Glutamatergic neuron (in vitro differentiated cells): ENCODE measurements at places on chromosomes 3 and 15. TPM values are rescaled to one million over a fixed set of nuclear protein-coding genes. Genes with fewer than 3 reads are reported as not detected.

DNA sequence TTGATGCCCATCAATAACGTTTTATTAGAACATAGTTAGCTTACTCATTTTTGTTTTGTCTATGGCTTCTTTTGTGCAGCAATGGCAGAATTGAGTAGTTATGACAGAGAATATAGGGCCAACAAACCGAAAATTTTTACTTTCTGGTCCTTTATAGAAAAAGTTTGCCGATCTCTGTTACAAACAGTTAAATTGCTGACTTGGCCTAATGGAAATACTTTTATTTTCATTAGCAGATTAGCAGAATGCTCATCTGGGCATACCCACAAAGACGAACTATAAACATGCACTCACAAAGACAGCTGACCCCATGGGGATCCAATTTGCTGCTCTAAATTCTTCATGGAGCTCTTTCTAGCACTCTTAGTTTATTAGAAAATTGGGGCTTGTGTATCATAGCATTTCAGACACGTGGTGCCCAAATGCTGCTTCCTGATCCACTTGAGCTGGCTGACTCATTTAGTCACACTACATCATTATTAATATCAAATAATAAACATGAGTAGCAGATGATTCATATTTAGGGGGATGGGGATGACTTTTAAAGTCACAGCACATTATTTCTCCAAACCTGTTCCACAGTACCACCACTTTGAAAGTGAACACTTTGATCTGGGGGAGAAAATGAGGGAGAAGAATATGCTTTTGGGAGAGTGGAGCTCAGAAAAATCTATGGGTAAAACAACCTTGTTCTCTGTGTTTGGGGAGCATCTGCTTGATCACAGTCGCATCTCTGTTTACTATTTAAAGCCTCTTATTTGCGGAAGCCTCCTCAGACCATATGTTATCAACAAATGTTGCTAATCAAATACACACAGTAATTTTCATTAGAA, 228.1 kb upstream of the FEZF2 start:
- no peak for DNase-seq

SERINC4 gene
- not detected for total RNA-seq

DNA sequence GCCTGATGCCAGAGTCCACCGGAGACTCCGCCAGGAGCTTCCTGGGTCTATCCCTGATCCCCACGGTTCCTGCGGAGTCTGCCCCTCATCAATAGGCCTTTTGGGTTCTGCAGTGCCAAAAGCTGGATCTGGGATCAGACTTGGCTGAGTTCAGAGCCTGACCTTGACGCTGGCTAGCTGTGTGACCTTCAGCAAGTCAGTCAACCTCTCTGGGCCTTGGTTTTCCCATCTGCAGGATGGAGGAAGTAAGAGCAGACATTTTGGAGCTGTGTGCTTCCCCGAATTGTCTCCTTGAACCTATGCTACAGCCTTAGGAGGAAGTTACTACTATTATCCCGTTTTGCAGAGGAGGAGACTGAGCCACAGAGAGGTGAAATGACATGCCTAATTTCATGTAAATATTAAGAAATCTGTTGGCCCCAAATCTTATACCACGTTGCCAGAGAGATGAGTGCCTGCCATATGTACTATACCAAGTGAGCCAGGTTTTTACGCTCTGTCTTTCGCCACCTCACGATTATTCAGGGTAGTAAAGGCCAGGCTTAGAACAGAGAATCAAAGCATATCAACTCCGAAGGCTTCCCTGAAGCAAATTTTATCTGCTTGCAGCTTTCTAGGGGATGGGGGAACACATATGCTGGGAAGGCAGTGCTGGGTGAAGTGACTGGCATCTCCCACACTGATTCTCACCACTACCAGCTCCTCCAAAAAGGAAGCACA, 112.5 kb downstream of the SRGAP3 start:
- DNase-seq: no peak

GRCh38 chr15:101813803-101814534, 2.0 kb downstream of the OR4F15 start:
- no peak for DNase-seq

PTH1R gene
- total RNA-seq: 0.29 TPM

GRCh38 chr3:195226445-195226844, 44.5 kb downstream of the XXYLT1 start:
- no peak for DNase-seq

DNA sequence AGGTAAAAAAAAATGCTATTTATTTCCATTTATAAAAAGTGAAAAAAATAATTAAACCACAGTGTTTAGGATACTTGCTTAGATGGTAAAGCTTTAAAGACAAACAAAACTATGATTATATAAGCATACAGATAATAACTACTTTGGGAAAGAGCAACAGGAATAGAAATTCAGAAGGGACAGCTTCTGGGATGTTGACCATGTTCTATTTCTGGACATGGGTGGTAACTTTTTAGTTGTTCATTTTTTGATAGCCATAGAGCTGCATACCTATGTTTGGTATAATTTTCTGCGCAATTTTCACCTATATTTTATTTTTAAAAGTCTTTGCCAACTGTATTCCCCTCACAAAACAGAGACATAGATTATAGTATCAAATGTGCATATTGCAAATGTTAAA, 572.0 kb upstream of the NR2F2 start:
- no peak for DNase-seq

THAP10 gene
- total RNA-seq: 3.3 TPM

DNA sequence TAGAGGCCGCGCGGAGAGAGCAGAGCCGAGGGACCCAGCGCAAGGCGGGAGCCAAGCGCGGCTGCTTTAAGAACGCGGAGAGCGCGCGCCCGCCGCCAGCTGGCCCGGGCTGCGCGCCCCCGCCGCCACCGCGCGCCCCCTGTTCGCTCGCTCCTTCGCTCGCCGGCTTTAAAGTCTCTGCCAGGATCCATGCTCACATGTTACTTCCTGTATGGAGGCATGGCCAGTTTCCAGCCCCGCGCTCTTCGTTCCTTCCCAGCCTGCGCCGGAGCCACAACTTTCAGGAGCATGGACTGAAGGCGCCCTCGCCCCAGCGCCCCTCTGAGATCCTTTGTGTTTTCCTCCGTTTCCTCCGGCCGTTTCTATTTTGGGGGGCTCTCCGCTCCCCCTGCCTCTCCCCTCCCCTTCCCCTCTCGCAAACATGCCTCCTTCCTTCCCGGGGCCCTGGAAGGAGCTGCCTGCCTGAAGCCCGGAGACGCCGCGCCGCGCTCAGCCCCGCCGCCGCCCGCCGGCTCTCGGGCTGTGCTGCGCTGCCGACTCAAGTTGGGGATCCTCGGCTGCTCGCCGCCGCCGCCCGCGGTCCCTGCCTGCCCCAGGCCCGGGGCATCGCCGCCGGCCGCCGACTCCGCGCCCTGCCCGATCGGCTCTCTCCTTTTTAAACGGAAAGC, at the start of gene PTPRG:
TSS of gene PTPRG (plus strand) at position 198 of the 668 bp plus-strand sequence. CDS start 717 bp downstream, outside the sequence.
- peak; percentile 85 for DNase-seq
